ENCODE measurements at places on chromosomes 1 and 21.

DNA sequence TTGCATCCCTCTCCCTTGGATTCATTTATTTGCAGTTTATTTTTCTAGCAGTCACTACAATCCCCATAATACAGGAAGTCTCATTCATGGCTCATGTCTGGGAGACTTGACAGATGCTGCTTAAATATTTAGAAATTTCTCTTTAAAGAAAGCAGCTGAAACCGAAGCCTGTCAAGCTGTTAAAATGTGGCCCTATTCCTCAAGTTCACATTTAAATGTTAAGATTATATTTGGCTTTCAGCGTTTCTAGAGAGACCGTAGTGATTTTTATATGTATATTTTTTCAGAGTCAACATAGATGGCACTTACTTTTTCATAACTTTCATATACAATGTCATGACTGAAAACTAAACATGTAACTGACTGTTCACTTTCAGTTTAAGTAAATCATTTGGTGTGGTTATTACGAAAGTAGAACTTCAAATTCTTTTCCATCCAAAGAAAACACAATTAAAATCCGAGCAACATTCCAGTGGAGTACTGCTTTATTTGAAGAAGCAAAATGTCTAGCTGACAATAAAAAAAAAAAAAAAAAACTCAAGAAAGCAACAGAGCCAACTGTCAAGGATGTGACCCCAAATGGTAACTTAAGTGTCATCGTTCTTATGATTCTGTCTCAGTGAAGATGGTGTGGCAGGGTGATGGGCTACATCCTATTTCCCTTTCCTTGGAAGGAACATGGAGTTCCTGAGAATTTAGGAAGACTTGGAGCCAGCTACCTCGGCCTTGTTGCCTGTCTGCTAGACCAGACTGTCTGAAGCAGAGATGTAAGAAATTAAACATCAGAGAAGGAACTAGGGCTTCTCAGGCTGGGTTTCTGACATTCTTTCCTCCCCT lies 37.8 kb downstream of the MIS18A start:
- DNase-seq, result no peak

GRCh38 chr21:29546071-29546470 lies 247.3 kb downstream of the BACH1 start:
- DNase-seq, result no peak

GRCh38 chr1:9101510-9102146 lies 27.3 kb downstream of the GPR157 start:
- DNase-seq, result peak; percentile 42

DNA sequence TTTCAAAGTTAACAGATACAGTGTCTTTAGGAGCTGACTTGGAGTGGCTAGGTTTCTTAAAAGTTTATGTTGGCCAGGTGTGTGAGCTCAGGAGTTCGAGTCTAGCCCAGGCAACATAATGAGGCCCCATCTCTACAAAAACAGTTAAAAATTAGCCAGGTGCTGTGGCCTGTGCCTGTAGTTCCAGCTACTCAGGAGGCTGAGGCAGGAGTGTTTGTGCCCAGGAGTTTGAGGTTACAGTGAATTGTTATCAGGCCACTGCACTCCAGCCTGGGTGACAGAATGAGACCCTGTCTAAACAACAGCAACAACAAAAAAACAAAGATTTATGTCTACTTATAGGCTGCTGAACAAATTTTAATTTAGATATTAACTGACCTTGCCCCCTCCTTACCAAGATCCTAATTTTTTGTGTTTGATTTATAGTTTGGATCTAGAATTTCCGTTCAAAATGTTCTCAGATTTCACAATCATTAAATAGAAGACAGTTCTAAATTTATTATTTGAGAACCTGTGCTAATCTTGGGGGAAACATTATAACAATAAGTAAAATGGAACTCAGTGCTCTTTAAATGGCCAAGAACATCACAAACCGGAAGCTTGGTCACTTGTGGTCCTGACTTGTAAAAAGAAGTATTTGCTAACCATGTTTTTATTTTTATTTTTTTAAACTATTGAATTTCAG lies 67.8 kb downstream of the POU2F1 start:
- peak; percentile 48 for DNase-seq

GRCh38 chr21:18760247-18760646 lies 356.7 kb upstream of the TMPRSS15 start:
- no peak for DNase-seq

DNA sequence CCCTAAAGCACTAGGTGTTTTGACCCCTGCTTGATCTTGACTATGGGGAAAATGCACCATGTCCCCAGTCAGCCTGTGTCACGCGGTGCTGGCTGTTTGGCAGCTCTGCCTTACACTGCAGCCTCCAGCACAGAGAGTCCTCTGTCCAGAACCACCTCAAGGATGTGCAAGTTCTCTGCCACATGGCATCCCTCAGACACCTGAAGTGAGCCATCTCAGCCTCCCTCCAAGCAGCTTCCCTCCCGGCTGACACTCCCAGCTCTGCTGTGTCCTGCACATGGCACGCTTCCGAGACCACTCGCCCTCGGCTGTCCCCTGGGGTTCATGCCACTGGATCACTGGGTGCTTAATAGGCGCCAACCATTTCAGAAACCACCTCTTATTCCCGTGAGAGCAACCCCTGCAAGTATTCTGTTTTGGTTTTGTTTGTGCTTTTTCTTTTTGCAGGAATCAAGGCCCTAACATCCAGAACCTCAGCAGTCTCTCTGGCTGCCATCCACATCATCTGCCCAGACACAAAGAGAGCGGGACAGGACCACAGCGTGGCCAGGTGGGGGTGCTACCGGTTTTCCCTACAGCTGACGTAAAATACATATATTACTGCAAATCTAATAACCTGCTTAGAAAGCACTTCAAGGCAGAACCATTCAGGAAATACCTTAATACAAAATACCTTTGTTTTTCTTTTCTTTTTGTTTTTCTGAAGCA lies 45.7 kb downstream of the CAPZB start:
- peak; percentile 34 for DNase-seq

GRCh38 chr1:92638498-92638897 lies 146.4 kb downstream of the EVI5 start:
- DNase-seq, result no peak

DNA sequence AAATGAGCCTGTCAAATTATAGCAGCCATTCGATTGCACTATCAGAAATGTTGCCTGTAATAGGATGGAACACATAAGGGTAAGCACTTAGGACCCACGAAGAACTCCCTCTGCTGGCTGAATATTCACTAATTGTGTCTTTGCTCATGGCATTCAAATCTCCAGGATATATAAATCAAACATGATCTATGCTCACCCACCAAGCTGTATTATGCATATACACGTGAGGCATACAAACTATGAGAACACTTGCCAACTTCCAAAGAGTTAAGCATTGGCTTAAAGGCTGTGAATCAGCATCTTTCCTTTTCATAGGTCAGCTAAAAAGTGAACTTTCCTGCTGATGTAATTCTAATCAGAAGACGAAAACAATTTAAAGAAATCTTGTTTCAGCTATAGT lies 34.5 kb downstream of the TMPRSS15 start:
- peak; percentile 11 for DNase-seq

GRCh38 chr1:15737324-15738319 lies 1.6 kb downstream of the SLC25A34 start:
- DNase-seq, result no peak

- DNase-seq, result no peak
Observed at GRCh38 chr1:109482242-109482641, 1.5 kb upstream of the ATXN7L2 start.

DNA sequence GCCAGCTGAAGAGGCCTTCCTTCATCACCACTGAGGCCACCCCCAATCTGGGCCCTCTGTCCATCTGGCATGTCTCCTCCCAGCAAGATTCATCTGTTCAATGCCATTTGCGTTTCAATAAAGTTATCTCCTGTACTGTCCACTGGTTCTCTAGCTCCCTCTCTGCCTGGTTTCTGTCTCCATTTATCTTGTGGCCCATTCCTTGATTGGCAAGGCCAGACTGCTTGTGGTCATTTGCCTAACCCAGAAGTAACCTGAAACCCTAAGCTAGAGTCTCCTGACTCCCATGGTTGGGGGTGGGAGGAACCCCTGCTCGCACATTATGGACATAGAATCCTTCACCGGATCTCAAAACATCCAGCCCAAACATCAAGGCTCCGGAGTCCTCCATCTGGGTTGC lies 2.1 kb upstream of the IPO9 start:
- no peak for DNase-seq

GRCh38 chr1:113415310-113416070 lies 25.2 kb downstream of the MAGI3 start:
- DNase-seq, result no peak

GRCh38 chr1:154326546-154327465 lies 1.5 kb downstream of the ATP8B2 start:
- peak; percentile 82 for DNase-seq
